Caco-2 (cell line): ENCODE measurements at places on chromosomes 16 and 17. TPM values are rescaled to one million over a fixed set of nuclear protein-coding genes. Genes with fewer than 3 reads are reported as not detected.

GRCh38 chr17:62064029-62064790 is 868 bp downstream of the MED13 start:
- no peak for DNase-seq

DNA sequence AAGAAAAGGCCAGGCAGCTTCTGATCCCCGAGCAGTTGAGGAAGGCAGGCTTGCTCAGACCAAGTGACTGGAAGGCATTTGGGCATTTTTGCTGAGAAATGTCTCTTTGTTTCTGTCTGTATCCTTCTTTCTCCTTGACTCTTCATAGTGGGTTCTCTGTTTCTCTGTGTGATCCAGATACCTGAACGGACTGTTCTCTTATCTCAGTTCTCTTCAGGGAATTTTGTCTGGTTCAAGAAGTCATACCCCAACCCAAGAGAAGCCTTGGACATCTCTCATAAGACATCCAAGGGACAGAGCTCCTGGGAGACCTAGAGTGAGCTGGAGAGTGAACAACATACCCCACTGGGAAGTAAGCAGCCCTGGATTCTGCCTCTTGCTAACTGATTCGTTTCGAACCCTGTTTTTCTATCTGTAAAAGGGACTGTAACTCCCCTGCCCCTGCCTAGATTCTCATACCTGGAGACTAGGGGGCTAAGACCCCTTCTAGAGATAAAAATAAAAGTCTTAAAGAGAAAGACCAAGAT is 541 bp downstream of the CCL3 start:
- DNase-seq, result no peak

KRT14 gene
- total RNA-seq, result not detected in 2 replicates

DNA sequence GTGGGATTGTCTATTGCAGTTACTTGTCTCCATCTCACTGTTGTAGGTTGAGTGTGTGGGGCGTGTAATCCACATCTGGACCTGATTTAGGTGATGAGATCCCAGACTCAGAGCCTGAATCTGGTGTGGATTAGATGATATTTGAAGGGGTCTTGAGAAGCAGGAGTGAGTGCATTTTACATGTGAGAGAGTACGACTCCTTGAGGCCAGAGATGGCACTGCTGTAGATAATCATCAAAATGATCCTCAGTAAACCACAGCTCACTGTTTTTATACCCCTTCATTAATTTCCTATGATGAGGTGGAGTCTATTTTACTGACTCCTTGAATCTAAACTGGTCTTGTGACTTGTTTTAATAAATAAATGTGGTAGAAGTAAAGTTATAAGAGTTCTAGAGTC is 732.5 kb downstream of the KCNJ2 start:
- no peak for DNase-seq

- no peak for DNase-seq
These were observed 18.7 kb upstream of the RFFL start for GRCh38 chr17:35082073-35082657.

NAGS gene
- total RNA-seq, result 0.42 and 0.50 TPM in 2 replicates

DNA sequence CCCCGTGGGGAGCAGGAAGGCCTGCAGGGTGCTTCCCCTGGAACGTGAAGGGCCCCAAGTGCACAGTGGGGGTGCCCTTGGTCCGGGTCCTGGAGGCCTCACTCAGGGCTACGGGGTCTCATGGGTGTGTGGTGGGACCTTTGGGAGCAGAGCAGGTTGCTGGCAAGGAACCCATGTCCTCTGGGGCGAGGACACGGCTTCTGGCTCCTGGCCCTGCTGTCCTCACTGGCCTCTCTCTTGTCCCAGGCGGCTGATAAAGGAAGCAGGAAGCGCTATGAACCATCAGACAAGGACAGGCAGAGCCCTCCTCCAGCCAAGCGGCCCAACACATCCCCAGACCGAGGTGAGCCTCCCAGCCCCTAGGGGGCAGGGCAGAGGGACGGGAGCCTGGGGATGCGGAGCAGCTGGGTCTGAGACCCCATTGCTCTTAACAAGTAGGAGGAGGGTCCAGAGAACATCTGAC is 9.8 kb upstream of the IL17C start:
- DNase-seq, result peak; percentile 60

ADCY9 gene
- total RNA-seq, result 11.5 and 12.6 TPM in 2 replicates
